ENCODE measurements at places on chromosomes 12 and 14.

DNA sequence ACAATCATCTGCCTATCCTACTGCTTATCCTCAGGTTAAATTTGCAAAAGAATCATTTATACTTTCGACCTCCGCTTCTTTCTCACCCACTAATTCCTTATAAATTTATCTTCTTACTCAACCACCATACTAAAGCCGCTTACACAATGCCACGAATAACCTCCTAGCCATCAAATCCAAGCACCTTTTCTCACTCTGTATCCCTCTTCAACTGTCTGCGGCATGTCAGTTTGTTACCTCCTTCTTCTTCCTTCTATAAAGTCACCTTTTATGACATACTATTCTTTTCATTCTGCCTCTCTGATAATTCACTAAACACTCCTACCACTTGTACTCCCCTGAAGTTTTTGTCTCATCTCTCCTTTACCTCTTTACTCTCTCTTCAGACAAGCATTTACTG is 66.3 kb downstream of the SEC23A start:
- DNase-seq: no peak

DNA sequence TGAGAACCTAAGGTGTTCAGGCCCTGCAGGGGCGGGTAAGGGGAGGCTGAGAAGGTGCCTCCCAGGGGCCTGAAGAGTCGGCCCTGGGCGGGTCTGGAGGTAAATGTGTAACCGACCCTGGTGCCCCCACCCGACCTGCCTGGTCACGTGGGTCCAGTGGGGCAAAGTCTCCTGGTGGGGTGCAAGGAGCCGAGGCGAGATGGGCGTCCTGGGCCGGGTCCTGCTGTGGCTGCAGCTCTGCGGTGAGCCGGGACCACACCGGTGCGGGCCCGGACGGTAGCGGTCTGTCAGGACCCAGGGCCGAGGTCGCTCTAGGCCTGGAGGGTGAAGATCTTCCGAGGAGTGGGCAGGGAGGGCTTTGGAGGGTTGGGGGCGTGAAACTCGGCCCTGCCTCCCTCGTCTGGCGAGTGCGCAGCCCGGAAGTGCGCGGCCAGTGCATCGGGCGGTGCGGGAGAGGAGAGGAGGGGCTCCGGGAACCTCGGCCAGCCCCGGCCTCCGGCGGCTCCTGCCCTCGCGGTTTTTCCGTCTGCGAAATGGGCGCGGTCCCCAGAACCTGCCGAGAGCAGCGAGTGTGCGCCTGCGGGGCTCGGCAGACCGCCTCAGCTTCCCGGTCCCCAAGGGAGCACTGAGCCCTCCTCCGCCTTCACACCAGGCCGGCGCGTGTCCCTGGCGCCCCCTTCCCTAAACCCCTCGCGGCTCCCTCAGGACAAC is at the start of gene AMN:
Gene AMN, plus strand, starts transcription at position 174 of the 711 bp plus-strand sequence. Its CDS starts 26 bp downstream, at position 200.
- no peak for DNase-seq

- DNase-seq: no peak
These were observed 214.8 kb downstream of the EMP1 start for GRCh38 chr12:13411287-13411686.

GRCh38 chr14:93912782-93913181 is 14.4 kb upstream of the FAM181A start:
- DNase-seq: no peak

- DNase-seq: no peak
These were observed 1.8 kb upstream of the RAB21 start for GRCh38 chr12:71752891-71753290.

- no peak for DNase-seq
These were observed 1196.5 kb downstream of the GALC start for GRCh38 chr14:86796221-86797074.

GRCh38 chr14:95463171-95463901 is 53.1 kb downstream of the SYNE3 start:
- DNase-seq: no peak

GRCh38 chr12:97520106-97520505 is 57.5 kb downstream of the RMST start:
- DNase-seq: no peak

- no peak for DNase-seq
These were observed 5.5 kb upstream of the ZNF740 start for GRCh38 chr12:53174881-53175491.

DNA sequence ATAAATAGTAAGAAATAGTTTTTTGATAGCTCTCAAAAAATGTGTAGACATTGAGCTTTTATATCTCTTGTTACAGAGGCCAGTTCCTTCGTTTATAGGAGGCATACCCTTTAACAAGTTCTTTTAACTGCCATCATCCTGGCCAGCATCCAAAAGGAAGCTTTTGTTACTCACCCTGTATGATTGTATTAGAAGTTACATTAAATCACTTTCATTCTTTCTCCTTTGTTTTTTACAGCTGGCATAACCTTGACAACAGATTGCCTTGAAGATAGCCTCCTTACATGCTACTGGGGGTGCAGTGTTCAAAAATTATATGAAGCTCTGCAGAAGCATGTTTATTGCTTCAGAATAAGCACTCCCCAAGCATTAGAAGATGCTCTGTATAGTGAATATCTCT is 20.1 kb downstream of the CGRRF1 start:
- DNase-seq: no peak

All from activated CD4-positive, alpha-beta T cell treated with anti-CD3 and anti-CD28 coated beads, Interleukin-2, amount 50 U/mL, for 4 hours (primary cell).